ENCODE measurements at places on chromosomes 6 and 20.

- DNase-seq = no peak
Observed at GRCh38 chr6:71529769-71530168, 241.2 kb downstream of the OGFRL1 start.

GRCh38 chr6:108793516-108794251 lies 54.5 kb upstream of the ARMC2 start:
- no peak for DNase-seq

DNA sequence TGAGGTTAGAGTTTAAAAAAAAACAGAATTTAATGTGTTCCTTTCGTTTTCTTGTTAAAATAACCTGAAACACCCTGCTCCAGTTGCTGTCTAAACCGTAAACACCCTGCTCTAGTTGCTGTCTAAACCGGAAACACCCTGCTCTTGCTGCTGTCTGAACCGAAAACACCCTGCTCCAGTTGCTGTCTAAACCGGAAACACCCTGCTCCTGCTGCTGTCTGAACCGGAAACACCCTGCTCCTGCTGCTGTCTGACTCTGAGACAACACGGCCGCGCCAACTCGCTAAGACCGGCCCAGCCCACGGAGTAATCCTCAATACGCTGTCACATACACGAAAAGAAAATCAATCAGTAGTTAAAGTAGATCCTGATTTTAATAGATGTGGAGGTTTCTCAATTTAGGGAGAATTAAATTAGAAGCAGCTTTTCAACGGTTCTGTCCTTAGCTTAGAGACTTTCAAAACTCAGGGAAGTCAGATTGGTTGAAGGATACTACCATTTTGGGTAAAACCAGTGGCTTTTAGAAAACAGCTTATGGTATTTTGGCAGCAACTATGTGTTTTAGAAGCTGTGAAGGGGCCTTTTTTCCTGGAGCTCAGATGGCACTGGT lies 98.3 kb downstream of the RAMACL start:
- peak; percentile 33 for DNase-seq

DNA sequence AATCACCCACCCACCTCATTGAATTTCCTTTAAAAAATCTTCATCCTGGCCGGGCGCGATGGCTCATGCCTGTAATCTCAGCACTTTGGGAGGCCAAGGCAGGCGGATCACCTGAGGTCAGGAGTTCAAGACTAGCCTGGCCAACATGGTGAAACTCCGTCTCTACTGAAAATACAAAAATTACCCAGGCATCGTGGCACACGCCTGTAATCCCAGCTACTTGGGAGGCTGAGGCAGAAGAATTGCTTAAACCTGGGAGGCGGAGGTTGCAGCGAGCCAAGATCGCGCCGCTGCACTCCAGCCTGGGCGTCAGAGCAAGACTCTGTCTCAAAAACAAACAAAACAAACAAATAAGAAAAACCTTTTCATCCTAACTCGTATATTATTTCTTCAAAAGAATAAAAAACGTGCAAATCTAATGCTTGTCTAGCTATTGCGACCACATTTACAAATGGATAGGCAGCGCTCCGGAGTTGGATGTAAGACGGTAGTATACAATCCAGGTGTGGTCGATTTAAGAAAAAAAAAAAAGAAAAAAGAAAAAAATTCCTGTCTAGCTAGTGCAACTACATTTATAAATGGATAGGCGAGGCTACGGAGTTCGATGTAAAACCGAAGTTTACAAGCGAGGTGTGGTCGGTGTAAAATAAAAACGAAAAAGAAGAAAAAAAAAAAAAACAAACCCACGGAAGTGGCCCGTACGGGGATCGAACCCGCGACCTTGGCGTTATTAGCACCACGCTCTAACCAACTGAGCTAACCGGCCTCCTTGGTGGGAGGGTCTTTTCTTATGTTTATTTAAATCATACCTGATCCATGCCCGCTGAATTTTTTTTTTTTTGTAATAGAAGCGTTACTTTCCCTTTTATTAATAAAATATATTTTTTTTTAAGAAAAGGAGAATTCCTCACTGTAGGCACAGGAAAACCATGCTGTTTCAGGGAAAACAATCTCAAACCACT lies 70.7 kb upstream of the PRSS16 start:
- peak; percentile 60 for DNase-seq

DNA sequence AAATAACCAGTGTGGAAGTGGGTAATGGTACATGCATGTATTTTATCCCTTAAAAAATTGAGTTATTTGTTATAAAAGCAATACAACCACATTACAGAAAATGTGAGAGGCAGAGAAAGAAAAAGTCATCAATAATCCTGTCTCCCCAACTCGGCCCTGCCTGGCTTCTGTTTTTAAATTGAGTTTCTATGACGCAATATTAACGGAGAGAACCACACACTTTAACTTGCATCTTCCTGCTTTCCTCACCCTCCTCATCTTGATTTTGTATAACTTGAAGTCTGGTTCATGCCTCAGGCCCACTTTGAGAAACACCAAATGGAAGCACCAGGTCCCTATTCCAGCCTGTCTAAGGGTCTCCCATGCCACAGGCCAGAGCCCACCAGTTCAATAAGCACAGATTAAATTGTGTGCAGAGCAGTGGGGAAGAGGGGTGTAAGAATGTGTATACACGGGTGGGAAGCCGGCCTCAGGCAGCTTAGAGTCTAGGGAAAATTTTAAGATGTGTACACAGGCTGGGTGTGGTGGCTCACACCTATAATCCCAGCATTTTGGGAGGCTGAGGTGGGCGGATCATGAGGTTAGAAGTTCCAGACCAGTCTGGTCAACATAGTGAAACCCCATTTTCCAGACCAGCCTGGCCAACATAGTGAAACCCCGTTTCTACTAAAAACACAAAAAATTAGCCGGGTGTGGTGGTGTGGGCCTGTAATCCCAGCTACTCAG lies 15.9 kb downstream of the KCNK5 start:
- peak; percentile 78 for DNase-seq

DNA sequence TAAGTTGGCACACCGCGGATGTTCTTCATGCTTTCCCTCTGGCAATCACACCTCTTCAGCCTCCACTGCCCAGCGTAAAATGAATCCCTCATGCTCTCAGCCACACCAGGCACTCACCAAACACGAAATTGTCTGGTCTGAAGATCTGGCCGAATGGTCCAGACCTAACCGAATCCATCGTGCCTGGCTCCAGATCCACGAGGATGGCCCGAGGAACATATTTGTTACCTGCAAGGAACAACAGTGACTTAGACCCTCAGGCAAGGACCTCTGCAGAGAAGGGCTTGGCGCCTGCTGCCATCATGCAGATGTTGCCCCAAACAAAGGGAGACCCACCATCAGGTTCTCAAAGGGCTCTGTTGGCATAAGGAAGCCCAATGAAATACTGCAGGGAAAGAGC lies 1.4 kb downstream of the TUBB2B start:
- no peak for DNase-seq

DNA sequence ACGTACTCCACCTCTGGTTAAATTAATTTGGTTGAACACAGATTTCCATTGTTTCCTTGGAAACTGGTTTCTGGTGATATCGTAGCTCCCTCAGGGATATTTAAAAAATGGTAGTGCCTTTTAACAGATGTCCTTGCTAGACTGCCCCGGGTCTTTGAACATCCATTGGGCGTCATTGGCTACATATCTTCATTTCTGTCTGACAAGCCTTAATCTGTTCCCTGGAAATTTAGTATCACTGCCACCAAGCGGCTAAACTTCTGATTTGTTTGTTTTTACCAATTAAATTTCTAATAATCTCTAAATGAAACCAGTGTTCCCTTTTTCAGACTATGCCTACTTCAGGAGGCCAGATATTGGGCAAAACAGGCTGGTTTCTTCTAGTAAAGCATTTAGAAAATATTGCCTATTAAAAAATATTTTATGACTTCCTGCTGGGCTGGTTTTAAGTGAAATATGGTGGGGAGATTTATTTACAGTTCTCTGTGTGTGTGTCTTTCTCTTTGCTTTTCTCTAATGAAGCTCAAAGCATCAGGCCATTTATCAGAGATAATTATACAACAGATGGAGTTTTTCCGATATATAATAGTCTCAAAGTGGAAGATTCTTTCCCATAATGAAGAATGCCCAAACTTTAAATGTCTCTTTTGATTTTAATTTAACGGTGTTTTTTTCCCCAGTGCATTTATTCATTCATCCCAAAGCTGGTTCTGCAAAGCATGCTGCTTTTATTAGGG lies 249.5 kb downstream of the ZFAND3 start:
- DNase-seq = no peak

Data from NB4 (cell line).